ENCODE measurements at places on chromosomes 3 and 15.

DNA sequence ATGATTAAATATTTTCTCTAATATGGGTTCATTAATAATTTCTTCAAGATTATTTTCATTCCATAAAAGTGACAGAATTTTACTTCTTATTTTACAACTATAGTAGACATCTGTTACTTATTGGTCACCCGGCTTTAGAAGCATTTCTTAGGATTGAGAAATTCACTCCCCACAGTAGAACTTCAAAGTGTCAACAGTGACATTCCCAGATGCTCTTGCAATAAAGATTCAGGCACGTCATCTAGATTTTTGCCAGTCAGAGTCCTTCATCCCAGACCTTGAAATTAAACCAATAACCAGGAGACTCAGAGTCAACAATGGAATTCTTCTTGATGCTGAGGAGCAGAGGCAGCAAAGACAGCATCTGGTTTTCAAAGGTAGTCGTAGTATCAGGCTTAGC, 190.8 kb downstream of the VGLL3 start:
- no peak for DNase-seq

DNA sequence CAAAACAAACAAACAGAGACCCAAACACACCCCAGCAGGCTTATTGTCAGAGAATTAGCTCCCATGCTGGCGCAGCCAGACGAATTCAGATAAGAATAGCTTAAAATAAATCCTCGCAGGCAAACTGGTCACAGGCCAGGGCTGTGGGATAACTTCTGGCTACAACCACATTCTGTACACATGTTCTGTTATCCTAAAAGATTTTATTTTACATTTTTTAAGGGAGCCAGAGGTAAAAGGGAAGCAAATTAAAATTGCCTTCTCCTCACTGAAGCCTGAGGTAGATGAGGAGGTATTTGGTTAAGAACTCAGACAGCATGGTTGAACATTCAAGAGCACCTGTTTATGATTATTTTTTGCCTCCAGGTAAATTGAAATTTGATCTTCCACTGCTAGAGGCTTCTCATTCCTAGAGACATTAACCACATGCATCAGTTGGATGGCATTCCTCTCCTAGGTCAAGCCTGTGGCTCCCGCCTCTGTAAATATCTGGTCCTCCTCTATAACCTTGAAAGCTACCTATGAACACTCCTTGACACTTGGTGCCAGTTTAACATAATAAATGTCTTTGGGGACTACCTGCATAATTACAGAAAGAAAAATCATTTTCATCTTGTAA, 190.3 kb downstream of the SATB1 start:
- no peak for DNase-seq

DNA sequence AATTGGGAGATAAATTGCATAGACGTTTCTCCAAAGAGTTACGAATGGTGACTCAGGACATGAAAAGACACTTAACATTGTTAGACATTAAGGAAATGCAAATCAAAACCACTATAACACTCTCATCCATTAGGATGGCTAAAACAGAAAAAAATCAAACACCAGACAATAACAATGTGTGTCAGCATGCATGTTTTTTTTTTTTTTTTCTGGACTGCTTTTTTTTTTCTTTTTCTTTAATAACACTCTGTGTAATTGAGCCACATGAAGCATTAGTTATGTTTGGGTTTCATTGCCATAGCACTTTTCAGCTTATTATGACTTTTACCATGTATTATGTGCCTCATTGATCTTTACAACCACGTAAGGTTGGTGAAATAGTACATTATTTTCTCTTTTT, 95.0 kb downstream of the NFKBIZ start:
- DNase-seq, result no peak

DNA sequence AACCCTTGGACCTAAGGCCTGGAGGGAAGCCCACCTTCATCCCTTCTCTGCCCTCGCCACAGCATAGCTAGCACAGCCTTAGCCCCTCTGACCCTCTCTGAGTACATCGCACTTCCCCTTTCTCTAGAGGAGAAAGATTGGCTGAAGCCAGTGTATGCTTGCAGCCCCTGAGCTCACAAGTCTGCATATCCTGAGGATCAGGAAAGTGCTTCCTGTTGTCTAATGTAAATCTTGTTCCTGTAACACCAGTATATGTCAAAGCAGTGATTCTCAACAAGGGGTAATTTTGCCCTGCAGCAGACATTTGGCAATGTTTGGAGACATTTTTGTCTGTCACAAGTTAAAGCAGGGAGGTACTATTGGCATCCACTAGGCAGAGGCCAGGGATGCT, 2.2 kb upstream of the PRKCD start:
- DNase-seq, result no peak
